Stimulated activated naive CD4-positive, alpha-beta T cell treated with Interleukin-2 at 50 U/mL for 16 hours (primary cell): ENCODE measurements at places on chromosomes 5 and 9.

DNA sequence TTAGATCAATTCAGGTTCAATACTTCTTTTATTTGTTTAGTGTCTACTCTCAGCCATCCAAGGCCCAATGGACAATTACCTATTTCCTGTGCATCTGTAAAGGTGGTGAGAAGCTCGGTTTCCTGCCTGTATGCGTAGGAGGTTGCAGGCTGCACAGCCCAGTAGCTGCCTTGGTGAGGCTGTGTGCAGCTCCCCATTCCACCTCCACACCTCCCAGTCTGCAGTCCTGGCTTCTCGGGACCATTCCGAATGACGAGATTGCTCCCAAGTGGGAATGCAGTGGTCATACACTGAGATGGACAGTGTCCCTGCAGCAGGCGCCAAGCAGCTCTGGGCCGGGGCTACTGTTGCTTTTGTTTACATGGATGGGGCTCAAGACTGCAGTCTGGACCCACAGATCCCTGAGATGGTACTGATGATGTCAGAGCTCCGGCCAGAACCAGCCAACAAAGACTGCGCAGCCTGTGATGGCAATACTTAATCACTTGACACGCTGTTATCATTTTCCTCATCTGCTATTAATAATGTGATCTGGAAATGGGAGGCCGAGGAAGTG lies 206.1 kb upstream of the IRX1 start:
- DNase-seq = no peak

- no peak for DNase-seq
These were observed 211.9 kb downstream of the AOPEP start for GRCh38 chr9:94938384-94938783.

- DNase-seq = no peak
These were observed 30.6 kb downstream of the PLPP7 start for GRCh38 chr9:131320031-131320685.

DNA sequence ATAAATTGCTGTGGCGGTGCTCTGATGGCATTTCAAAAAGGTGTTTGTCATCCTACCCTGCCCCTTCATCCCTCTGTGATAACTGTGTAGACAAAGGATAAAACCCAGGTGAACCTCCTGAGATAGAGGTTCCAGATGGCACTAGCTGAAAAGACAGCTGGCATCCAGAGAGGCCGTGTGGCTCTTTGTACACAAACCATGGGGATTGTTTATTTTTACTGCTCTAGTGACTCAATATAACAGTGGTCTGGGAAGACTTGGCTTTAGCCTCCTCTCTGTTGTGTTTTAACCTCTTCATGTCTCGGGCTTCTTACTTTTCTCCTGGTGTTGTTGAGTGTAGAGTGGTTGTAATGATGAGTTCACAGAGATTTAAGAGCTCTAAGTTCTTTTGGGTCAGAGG lies 48.8 kb downstream of the SH3GL2 start:
- no peak for DNase-seq

- no peak for DNase-seq
These were observed 87.9 kb downstream of the EQTN start for GRCh38 chr9:27209034-27209433.

- DNase-seq = no peak
These were observed 5.9 kb upstream of the RPS6 start for GRCh38 chr9:19385786-19386501.

DNA sequence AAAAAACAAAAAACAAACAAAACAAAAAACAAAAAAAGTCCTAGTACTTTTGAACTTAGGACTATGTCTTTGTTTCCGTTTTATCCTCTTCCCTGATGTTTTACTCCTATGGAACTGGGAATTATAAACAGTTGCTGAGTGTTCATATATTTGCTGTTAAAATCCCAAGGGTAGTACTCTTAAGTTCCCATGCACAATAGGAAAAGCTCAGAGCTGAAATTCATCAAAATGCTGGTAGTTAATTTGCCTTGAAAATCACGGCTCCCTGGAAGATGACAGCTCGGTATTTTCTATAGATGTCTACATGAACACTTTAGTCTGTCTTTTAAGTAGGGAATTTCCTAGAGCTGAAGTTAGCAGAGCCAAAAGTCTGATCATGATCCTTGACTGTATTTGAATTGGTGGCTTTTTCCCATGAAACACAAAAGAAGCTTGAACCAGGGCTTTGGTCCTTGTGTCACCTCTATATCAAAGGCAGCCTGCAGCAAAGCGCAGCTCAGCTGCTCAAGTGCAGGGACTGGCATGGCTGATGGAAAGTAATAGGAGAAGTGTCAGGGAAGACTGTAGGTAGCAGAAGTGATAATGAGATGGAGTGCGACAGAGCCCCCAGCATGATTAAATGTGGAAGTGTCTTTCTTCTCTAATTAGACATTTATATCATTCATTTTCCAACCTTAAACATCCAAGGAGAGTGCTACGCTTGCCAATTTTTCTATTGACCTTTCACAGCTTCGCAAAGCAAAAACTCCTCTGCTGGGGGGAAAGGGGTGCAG lies 310.9 kb downstream of the TRIM36 start:
- no peak for DNase-seq

DNA sequence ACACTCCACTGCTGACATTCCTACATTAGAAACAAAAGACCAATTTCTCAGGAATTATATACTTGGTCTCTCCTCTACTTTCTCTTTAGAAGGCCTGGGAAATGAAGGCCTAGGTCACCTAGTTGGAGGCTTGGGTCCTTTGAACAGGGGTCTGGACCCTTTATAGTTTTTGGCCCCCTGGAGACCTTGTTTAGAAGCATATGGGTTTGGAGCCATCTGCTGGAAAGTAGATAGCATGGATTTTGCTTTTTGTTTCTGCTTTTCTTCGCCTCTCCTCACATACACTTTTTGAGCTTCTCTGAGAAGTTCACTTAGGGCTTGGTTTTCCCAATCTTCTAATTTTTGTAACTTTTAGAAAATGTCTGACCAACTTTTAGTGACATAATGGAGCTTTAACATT lies 67.1 kb upstream of the CDK20 start:
- no peak for DNase-seq

DNA sequence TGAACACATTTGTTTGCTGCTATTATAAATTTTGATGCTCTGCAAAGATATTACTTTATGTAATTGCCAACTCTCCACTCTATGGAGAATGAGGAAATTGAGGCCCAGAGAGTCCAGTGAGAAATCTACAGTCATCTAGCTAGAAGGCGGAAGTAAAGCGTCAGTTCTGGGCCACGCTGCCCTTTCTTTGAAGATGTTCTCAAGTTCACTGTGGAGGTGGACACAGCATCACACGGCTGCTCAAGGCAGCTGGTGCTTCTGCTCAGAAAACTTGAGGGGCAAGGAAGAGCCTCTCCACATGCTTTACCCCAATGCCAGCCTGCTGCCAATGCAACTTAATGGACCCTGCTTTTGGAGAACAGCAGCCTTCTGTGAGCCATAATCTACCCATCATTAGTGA lies 96.3 kb downstream of the TTLL11 start:
- no peak for DNase-seq

- DNase-seq = no peak
These were observed 48.2 kb downstream of the TGFBI start for GRCh38 chr5:136076881-136077445.

- DNase-seq = no peak
These were observed 44.9 kb downstream of the IZUMO3 start for GRCh38 chr9:24500761-24501160.

- DNase-seq = no peak
These were observed 105.0 kb upstream of the FAM120A start for GRCh38 chr9:93346231-93347112.

- DNase-seq = no peak
These were observed 3.9 kb downstream of the NR2F1 start for GRCh38 chr5:93586736-93587596.

GRCh38 chr5:173881811-173882575 lies 6.2 kb upstream of the CPEB4 start:
- DNase-seq = no peak

DNA sequence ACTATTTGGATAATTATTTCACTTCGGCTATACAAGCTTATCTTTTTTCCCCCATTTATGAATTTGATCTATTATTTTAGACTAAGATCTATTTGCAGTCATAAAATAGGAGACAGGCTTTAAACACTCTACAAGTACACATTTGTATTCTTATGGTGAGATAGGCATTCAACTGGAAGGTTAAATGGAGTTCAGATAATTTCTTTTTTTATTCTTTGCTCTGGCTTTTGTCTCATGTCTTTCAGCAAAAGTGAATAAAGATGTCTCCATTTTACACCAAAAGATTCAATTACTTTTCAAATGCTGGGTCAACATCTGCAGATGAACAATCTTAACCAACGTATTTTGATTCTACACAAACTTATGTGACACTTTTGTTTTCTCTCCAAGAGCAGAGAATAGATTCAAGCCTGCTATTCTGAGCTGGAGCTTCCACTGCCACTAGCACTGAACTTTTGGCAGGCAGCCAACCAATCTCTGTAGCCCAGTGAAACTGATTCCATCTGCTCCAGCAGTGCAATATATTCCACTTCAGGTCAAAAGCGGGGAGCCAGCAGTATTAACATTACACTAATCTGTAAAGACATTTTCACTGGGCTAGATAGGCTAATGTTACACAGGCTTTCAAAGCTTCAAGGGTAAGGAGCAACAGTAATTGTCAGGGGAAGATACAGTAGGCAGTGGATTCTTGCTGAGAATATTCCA lies 452.0 kb upstream of the ZNF608 start:
- DNase-seq = no peak

DNA sequence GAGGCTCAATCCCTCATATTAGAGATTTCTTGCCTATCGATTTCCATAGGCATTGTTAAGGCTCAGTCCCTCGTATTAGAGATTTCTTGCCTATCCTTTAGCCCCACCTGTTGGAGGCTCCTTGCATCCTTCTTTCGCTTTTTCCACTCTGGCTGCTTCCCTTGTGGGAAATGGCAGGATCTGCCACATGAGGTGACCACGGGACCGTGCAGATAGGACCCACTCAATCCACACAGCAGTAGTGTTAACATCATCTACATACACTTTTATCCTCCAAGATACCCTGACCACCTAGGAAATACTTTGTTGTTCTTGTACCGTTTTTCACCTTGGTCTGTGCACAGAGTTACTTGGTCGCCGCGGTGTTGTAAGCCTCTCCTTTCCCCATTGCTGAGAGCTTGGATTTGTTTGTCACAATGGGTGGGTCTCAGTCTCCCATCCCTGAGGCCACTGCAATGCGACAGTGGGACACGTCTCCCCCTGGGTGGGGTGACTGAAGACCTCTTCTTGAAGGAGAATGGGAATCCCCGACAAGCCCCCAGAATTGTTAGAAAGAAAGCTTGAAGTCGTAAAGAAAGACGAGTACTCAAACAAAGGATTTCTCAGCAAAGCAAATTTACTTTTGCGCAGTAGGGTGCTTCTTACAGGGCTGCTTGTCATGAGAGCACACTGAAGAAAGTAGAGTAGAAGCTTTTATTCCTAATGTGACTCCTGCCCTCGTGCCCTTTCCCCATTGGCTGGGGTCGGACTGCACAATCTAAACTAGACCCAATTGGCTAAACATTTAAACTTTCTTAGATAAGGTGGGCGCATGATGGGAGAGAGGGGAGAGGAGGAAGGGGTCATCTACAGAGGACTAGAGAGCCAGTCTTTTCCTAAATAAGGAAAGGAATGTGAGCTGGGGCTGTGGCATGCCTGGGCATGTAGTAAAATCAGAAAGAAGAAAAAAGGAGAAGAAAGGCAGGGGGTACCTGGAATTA lies 19.8 kb downstream of the IFT74 start:
- DNase-seq = no peak

DNA sequence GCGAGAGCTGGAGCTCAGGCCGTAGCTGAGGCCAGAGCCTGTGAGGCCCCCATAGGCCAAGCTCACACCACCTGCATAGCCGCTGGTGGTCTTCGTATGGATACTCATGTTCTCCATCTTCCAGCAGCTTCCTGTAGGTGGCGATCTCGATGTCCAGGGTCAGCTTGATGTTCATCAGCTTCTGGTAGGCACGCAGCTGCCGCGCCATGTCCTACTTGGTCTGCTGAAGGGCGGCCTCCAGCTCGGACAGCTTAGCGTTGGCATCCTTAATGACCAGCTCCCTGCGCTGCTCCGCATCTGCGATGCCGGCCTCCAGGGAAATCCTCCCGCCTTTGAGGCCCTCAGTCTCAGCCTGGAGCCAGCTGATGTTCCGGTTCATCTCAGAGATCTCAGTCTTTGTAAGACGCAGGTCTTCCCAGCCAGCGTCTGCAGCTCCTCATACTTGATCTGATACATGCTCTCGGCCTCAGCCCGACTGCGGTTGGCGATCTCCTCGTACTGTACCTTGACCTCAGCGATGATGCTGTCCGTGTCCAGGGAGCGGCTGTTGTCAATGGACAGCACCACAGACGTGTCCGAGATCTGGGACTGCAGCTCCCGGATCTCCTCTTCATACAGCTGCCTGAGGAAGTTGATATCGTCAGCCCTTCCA lies 172.1 kb downstream of the PPP2R2B start:
- DNase-seq = no peak
